ENCODE measurements at places on chromosomes 6 and 20.

GRCh38 chr20:9051508-9051907 lies 17.4 kb upstream of the PLCB4 start:
- peak; percentile 99 for DNase-seq

DNA sequence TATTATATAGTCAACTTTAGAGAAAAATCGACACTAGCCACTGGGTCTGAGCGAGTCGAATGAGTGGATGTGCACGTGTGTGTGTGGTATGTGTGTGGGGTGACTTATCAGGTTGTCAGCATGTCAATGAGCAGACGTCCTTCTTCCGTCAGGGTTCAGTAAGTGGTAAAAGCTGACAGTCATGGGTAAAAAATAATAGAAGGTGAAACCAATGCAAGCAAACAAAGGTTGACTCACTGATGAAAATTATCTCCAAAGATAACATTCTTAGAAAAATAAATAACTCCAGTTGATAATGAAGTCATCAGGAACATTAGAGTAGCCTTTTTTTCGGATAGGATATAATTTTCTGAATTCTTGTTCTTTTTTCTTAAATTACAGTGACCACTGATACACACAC lies 243.8 kb upstream of the FOXQ1 start:
- DNase-seq, result no peak

DNA sequence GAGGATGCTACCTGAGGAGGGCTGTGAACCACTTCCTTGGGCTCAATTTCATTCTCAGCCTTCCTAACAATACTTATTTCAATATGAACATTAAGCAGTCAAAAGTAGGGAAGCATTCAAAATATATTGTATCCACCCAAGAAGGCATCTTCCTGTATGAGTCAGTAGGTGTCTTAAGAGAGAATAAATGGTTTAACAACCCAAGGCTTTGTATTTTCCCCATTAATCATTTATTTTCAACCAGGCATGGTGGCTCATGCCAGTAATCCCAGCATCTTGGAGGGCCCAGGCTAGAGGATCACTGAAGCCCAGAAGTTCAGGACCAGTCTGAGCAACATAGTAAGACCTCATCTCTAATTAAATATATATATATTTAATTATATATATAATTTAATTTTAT lies 74.5 kb upstream of the MARCKS start:
- DNase-seq, result no peak

- DNase-seq, result no peak
Observed at GRCh38 chr6:112665815-112666214, 318.7 kb downstream of the RFPL4B start.

DNA sequence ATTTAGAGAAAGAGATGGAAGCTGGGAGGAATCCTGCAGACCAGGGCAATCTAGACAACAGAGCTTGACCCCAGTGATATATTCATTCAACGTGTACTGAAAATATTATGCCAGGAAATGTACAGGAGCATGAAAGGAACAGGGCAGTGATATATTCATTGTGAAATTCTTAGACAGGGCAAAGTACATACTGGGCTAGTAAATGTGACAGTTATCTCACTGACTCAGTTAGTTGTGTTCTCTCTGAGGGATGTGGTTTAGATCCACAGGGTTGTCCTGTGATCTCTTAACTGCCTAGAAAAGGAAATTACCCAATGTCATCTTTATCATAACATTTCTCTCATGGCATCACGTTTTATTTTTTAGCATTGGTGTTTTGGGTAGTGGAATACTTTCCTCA lies 891.3 kb downstream of the EYS start:
- DNase-seq, result no peak

GRCh38 chr20:43458422-43458924 lies 777 bp downstream of the SRSF6 start:
- DNase-seq, result no peak

GRCh38 chr20:4073852-4074741 lies 58.7 kb upstream of the RNF24 start:
- no peak for DNase-seq

DNA sequence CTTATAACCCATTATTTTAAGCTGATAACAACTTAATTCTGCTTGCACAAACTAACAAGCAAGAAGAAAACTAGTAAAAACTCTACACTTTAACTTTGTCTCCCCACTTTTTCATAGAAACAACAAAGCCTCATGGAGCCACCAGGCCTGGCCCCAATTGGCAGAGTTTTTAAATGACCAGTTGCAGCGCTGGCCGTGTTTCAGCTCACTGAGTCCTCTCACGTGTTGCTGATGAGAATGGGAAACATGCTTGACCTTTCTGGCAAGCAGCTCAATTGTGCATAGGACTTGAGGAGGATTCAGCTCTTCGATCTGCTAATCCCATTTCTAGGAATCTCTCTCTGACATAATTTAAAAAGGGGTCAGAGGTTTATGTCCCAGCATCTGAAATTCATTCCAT lies 24.5 kb upstream of the GRM4 start:
- no peak for DNase-seq

DNA sequence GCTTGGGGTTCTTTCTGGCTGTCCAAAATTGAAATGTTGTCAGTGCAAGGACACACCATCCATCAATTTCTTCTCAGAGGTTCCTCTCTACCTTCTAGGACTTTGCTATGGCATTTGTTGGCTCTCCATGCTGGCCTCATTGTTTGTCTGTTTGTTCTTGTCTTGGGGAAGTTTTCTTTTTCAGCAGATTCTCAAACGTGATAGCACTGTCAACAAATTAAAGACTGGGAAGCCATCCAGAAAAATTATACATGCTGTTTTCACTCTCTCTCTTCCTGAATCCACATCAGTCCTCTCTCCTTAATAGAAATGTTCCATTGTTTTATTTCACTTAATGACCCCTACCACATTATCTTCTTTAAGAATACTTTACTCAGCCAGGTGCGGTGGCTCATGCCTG lies 130.4 kb downstream of the PCSK2 start:
- DNase-seq, result no peak

DNA sequence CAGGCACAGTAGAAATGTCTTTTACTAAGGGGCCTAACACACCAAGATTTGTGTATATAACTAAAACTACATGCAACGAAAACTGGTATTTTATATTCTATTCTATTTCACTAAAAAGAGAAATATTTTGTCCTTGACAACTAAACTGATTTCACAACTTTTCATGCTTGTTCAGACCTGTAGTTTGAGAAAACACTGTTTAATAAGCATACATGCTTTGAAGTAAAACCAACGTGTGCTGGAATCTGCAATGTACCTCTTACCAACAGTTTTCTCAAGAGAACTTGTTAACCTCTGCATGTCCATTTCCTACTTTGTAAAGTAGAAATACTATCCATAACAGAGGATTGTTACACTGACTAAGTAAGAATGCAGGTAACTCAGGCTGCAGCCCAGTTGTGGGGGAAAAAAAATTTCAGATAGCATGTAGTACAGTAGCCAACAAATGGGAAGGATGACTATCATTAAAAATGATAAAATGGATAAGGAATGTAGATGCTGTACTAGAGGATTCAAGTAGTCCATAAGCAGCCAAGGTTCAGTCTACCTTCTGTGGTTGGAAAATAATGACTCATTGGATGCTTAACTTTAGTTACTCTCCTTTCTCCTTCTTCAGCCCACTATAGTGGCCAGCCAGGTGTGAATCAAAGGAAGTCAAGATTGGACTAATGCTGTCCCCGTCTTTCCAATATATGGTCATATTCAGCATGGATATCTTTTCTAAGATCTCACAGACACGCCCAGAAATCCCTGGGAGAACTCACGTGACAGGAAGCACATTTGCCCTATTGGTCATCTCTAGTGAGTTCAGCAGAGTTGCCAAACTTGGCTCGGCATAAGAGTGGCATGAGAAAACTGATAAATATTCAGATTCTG lies 65.2 kb downstream of the HFE start:
- DNase-seq, result no peak

GRCh38 chr6:149922642-149923326 lies at the start of gene RAET1G:
TSS of gene RAET1G (minus strand) at chr6:149923121. CDS start at chr6:149923010, 111 bp downstream.
- DNase-seq, result peak; percentile 83

DNA sequence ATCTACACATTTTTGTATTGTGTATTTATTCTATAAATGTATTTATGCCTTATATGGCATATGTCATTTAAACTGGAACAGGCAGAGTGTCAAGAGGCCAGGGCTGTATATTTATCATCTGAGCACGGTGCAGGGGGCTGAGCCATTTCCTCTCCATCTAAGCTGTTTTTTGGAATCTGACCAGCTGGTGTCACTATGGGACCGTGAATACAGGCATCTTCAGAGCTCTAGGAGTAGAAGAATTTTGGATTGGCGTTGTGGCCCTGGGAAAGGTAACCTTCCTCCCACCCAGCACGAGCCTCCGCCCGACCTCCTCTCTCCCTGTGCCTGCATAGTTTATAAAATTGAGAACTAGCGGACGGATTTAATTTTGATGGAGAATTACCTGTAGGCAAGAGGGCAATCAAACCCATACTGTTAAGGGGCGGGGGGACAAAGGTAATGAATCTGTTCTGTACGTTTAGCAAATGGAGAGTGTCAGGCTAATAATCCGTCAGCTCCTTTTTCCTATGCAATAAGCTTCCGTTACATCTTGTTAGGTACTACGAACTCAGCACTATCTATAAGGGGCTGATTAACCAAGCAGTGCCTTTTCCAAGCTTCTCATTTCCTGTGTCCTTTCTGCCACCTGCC lies 29.0 kb upstream of the EEF1E1 start:
- DNase-seq, result peak; percentile 42

- no peak for DNase-seq
Observed at GRCh38 chr6:30329331-30329730, 2.6 kb downstream of the TRIM39 start.

DNA sequence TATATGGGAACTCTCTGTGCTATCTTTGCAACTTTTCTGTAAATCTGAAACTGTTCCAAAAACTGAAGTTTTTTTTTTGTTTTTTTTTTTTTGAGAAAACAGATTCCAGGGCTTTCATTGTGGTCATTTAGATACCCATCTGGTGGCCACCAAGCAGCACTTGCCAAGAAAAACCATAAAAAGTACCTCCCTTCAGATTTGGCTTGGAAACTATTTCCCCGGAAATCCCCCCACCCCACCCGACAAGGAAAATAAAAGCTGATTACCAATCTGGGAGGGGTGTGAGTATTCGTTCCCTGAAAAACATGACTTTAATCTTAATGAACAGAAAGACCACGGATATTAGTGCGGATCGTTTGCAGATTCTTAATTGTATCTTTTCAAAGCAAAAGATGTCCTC lies 1.9 kb downstream of the NFATC2 start:
- no peak for DNase-seq

GRCh38 chr6:30802731-30803130 lies 58.4 kb upstream of the IER3 start:
- no peak for DNase-seq

- DNase-seq, result no peak
Observed at GRCh38 chr6:38512211-38512610, 127.5 kb downstream of the BTBD9 start.

- no peak for DNase-seq
Observed at GRCh38 chr6:125507987-125508655, 206.4 kb upstream of the HDDC2 start.

GRCh38 chr20:47704746-47705496 lies 80.4 kb downstream of the SULF2 start:
- no peak for DNase-seq

DNA sequence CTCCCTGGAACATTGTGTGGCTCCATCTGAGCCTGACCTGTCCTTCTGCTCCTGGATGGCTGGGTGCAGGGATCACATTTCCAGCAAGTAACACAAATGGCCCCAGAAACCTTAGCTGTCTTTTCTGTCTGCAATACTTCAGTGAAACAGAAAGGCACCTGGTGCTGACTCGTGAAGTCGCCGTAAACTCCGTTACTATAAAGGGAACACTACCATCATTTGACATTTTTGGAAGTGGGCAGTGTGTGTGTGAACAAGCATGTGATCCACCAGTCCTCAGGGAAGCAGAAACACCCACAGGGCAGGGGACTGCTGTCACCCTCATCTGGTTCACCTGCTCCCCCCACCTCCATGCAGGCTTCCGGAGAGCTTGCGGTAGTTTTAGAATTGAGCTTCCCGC lies 23.9 kb downstream of the SERPINB6 start:
- no peak for DNase-seq

- DNase-seq, result no peak
Observed at GRCh38 chr6:165266621-165267020, 42.8 kb downstream of the C6orf118 start.

DNA sequence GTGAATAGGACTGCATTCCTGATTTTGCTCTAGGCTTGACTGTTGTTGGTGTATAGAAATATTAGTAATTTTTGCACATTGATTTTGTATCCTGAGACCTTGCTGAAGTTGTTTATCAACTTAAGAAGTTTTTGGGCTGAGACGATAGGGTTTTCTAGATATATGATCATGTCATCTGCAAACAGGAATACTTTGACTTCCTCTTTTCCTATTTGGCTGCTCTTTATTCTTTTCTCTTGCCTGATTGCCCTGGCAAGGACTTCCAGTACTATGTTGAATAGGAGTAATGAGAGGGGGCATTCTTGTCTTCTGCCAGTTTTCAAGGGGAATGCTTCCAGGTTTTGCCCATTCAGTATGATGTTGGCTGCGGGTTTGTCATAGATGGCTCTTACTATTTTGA lies 13.4 kb downstream of the HLA-DOB start:
- no peak for DNase-seq

DNA sequence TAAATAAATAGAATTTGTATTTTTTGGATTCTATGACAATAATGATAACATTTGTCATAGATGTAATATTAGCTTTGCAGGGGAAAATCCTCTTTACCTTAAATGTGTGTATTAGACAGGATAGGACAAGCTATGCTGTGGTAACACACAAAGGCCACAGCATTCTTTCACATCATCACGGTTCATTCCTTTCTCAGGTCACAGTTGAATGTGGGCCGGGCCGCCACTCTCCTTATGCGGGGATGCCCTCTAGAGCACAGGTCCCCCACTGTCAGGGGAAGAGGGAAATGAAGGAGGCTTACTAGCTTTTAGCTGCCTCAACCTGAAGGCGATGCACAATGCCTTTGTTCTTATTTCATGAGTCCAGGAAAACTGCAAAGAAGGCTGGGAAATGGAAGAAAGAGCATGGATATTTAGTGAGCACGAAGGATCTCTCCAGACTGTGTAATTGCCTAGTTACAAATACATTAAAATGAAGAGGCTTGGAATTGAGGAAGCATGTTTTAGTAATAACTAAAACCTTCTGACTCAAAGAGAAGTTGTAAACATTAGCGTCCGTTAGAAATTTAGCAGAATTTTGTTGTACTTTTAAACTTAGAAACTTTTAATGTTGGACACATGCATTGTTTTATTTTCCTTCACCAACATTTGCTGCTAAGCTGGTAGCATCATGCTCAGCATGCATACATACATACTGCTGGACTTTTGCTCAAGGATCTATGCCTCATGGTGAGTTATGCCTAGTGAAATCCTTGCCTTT lies 248.9 kb upstream of the FOXQ1 start:
- no peak for DNase-seq

DNA sequence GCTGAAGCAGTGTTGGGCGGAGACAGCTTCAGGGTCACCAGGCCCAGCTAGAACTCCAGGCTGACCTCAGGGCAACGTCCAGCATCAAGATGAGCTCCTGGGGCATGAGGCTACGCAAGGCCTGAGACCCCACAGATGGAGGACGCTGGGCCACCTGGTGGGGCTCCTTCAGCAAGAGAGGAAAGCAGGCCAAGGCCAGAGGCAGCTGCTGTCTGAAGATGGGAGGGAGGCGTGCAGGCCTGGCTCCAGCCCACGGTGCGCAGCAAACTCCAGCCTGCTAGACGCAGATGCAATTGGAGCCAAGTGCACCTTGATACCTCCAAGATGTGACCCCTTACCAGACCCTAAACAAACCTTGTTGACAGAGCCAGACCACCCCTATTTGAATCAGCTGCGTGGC lies 220.9 kb upstream of the RREB1 start:
- no peak for DNase-seq
